ENCODE measurements at places on chromosomes 6 and 20.
A peak's percentile ranks its signal among the peaks of the same experiment; 100 is the strongest.

- no peak for DNase-seq
These were observed 80.8 kb downstream of the MKKS start for GRCh38 chr20:10352934-10353824.

GRCh38 chr6:45462190-45463134 lies 84.7 kb upstream of the SUPT3H start:
- no peak for DNase-seq

DNA sequence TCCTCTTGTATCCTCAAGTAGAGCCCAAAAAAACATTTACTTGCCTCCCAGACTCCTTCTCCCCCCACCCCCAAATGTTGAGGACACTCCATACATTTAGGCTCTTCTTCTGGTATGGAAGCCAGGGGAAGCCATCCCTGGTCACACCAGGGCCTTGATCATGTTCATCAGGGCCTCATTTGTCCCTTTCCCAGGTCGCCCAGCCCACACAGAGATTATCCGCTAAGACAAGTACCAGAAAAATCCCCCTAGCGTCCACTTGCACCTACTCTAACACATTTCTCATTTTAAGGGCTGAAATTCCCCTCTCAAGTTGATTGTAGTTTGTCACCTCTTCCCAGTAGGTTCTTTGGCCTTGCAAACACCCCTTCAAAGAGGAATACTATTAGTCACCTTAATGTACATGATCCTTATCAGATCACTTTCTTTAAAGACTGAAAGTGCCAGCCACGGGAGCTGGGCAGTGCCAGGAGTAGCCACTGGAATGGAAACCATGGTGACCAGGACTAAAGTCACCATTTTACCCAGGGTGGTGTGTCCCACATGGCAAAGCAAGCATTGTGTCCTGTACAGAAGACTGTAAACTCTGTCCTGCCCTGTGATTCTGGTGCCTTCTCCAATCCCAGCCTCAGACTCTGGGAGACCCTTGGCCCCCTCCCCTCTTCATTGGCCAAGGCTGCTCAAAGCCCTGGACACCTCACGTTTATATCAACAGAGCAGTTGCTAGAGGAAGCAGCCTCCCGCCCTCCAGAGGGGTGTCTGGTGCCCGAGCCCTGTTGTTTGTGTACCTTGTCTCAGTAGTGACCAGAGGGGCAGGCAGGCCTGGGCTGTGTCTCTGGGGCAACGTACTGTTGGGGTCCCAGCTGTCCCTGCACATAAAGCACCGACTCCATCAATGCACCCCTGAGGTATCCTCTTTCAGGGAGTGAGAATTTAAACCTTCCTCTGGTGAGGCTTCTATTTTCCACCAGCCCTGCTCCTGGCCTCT lies 5.0 kb upstream of the APOBEC2 start:
- no peak for DNase-seq

DNA sequence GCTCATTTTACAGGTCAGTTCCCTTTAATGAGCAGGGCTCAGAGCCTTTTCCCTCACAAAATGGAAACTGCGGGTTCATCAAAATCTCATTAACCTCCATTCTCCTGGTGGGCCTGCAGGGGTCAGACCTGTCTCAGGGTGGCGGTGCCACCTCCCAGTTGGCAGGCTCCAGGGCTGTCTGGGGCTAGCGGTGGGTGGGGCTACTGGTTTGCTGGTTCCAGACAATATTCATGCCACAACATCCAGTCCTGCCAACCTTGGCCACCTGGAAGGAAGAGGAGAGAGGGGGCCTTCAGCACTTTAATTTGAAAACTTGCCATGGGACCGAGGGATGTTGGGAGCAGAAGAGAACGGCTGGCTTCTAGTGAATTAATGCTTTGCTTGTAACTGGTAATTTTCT lies 41.9 kb upstream of the CTNNBL1 start:
- DNase-seq: peak; percentile 59

All from neuronal stem cell (in vitro differentiated cells).